ENCODE measurements at places on chromosomes 4 and X.

- no peak for DNase-seq
Measured at GRCh38 chr4:123399627-123400358, 3.2 kb downstream of the SPRY1 start.

GRCh38 chr4:39814403-39815185 is 116.7 kb downstream of the UBE2K start:
- no peak for DNase-seq

GRCh38 chr4:68348577-68348976 is 1.3 kb downstream of the YTHDC1 start:
- DNase-seq = no peak

DNA sequence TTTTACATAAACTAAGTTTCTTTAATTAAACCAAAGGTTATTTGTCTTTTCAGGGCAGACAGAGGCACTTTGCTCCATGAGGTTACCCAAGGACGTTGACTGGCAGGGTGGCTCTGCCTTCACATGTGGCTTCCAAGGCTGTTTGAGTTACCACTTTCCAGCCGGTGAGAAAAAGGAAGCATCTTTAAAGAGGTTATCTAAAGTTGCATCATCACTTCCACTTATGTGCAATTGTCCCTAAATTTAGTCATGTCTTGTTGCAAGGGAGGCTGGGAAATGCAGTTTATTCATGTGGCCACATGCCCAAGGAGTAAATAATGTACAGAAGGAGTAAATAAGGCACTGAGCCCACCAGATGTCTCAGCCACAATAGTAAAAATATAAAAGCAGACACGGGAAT is 29.0 kb upstream of the RAP1GDS1 start:
- no peak for DNase-seq

- no peak for DNase-seq
Measured at GRCh38 chr4:40745285-40745984, 4.3 kb upstream of the NSUN7 start.

GRCh38 chr4:73434311-73434710 is 1.7 kb upstream of the AFP start:
- no peak for DNase-seq

- no peak for DNase-seq
Measured at GRCh38 chr4:144646523-144647094, 653 bp downstream of the HHIP start.

GRCh38 chr4:78517050-78517652 is 34.4 kb upstream of the ANXA3 start:
- DNase-seq = no peak

DNA sequence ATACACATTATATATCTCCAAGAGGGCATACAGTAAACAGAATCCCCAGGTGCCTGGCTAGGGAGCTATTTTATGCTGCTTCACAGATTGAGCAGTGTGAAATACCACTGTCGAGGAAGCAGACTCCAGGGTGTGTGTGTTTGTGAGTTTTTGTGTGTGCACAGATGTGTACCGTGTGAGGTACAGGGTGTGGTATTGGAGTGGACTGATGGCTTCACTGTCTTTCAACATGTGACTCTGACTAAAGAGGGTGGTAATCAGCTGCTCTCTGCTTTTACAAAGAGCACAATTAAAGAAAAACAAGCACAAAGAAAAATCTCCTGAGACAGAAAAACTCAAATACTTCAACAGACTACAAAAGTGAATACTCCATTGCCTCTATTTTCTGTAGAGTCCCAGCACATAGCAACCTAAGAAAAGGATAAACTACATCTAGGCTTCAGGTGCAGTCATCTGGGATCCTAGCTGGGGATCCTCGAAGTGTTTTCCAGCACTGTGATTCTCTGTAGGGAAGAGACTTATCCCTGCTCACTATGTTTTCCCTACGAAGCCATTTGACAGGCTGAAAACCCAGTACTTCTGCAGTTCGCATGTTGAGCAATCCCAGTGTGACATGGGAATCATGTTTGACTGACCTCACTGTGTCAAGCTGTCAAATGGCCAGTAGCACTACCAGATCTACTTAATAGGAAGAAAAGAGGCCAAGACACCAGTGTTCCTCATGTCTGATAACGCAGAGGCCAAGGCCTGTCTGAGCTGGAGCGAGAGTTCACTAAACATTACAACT is 100.3 kb downstream of the CDS1 start:
- DNase-seq = no peak

DNA sequence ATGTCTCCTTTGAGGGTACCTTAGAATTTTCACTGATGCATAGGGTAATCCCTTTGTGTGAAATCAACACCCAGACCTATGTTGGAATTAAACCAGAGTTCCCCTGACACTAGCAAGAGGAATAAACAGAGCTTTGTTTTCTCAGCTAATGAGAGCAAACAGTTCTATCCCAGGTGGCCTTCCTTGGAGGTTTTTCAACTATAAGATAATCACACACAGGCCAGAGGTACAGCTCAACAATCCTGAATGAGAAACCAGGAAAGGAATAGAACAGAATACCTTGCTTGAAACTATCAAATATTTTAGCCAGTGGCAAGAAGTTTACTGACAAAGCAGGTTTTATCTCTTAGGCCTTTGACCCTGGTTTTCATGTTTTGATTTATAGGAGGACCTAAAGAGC is 100.2 kb downstream of the OTC start:
- DNase-seq = no peak

DNA sequence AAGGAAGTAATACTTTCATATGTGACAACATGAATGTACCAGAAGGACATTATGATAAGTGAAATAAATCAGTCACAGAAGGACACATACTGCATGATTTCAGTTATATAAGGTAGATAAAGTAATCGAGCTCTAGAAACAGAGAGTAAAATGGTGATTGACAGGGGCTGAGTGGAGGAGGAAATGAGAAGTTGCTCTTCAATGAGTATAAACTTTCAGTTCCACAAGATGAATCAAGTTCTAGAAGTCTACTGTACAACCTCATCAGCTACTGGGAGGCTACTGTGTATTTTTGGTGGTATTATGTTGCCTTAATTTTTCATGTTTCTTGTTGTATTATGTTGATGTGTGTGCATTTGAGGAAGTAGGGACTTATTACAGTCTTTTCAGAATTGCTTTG is 270.9 kb upstream of the GRIA3 start:
- no peak for DNase-seq

- no peak for DNase-seq
Measured at GRCh38 chr4:9942921-9943600, 78.2 kb downstream of the SLC2A9 start.

GRCh38 chr4:118124997-118125396 is 90.7 kb downstream of the NDST3 start:
- no peak for DNase-seq

- DNase-seq = no peak
Measured at GRCh38 chr4:98963538-98964433, 31.7 kb upstream of the METAP1 start.

DNA sequence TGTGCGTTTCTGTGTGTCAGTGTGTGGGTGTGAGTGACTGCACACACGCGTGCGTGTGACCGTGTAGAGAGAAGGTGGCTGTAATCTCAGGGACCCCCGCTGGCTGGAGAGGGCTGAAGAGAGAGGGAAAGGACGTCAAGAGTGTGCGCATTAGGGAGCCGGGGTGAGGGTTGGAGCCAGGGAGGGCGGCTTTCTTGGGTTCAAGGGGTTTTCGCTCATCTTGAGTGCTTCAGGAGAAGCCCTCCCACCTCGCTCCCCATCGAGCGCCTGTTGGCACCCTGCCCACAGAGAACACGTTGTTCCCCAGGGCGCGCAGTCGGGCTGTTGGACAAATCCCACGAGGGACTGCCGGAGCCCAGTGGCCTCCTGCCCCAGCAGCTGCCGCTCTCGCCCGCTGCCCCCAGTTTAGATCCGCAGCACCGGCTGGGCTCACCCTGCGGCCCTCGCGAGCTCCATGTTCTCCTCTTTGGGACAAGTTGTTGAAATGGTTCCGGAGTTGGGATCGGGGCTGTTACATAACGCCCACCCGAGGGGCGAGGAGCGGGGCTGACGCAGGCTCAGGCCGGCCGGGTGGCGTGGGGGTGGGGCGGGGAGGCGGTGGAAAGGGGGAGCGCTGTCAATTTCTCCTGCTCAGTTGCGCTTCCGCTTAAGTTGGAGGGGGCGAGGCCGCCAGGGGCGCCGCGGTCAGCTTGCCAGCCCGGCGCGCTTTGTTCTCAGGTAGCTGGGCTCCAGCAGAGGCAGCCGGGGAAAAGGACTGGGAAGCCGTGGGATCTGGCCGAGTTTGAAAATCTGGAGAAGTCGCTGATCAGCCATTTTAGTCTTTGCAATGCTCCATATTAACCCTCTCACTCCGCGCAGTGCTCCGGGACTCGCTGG is 1.6 kb downstream of the GRIA2 start:
- no peak for DNase-seq

GRCh38 chrX:150084496-150085229 is 146.4 kb upstream of the EOLA2 start:
- DNase-seq = no peak

DNA sequence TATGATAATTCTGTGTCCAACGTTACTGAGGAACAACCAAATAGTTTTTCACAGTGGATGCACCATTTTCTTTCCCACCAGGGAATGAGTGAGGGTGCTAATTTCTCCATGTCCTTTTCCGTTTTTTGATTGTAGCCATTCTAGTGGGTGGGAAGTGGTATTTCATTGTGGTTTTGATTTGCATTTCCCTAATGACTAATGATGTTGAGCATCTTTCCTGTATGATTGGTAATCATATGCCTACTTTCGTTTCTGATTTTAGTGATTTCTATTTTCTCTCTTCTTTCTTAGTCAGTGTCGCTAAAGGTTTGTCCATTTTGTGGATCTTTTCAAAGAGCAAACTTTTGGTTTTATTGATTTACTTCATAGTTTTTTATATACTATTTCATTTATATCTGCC is 32.1 kb upstream of the TEX13D start:
- no peak for DNase-seq

DNA sequence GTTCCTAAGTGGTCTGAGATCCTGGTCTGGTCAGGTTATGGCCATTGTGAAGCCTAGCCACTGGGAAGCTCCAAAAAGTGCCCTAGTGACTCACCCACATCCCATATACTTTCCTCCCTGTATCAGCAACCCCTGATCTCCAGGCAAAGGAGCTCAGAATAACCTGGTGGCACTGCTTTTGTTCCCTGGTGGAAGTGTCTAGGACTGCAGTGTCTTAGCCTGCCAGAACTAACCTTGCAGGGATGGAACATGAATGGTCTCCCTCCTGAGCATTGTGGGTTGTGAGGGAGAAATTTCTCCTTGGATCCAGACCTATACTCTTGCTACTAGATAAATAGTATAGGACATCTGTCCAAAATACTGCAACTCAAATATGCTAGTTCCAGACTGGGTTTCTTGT is 27.9 kb upstream of the WDR1 start:
- no peak for DNase-seq

- DNase-seq = no peak
Measured at GRCh38 chr4:129144755-129145206, 48.8 kb downstream of the C4orf33 start.

DNA sequence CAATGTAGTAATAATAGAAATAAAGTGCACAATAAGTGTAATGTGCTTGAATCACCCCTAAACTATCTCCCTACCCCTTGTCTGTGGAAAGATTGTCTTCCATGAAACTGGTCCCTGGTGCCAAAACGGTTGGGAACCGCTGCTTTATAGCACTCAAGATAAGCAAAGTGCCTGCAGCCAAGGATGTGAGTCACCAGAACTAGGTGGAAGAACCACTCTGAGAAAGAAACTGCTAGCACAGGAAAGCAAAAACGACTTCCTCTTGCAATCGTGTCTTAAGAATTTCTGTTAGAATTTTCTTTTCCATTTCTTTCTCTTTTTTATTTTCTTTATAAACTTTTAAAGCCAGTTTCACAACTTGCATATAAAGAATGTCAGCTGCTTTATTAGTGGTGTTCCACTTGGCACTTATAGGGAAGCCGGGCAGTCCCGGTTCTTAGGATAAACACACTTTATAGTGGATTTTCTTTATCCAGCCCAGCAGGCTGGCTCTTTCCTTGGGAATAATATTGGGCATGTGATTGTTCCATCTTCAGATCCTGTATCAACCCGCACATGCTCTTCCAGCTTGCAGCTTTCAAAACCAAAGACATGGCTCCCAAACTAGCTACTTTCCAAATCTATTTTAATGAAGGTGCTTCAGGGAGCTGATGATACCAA is 32.3 kb upstream of the CXCL8 start:
- DNase-seq = no peak

- DNase-seq = no peak
Measured at GRCh38 chr4:48739560-48740019, 40.5 kb downstream of the FRYL start.

DNA sequence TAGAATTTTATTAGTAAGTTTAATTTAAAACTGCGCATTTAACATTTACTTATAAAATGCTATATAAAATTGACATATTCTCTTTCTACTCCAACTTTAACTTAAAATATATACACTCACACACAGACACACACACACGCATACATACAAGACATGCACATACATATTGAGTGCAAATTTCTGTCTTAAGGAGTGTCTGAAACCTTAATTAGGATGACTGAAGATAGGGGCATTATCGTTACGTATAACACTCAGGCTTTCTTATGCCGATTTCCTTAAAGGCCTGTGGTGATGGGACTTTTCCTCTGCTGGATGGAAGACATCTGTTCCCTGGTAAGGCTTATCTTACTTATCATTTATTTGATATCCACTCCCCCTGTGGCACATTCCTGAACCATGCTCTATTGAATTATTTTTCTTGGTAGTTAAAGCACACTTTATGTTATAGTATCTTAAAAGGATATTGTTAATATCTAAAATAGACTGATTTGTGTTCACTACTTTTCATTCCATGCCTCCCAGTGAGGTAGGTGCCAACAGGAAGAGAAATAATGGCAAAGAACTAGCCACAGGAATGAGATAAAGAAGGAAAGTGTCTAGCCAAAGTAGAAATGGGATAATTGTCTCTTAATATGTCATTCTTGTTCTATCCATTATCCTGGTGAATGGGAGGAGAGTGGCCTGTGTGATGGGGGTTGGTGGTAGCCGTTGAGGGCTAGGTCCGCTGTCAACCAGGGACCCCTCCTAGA is 92.9 kb upstream of the GPRIN3 start:
- DNase-seq = no peak

- no peak for DNase-seq
Measured at GRCh38 chrX:4253092-4253491, 539.6 kb upstream of the PRKX start.

DNA sequence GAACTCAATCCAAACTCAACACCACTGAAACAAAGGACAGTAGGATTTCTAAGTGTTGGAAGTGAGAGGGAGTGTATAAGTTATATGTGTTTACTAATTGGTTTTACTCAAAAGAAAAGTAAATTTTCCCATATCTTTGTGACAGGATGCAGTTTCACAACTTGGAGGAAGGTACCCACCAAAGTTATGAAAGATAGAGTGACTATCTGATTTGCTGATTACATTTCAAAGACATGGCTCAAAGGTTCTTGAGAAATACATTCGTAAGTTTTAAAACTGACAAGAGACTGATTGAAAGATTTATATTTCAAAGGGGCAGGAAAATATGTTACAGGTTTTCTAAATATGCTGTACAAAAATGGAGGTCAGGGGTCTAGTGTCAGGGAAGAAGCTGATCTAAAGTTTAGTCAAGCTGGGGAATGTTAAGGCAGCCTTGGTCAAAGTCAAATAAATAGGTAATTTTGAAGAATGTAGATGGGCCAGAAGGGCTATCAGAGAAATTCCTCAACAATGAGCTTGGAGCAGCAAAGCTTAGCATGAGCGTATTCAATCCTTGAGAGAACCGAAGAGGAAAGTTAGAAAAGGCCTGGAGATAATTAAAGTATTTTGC is 9.7 kb upstream of the COMMD8 start:
- no peak for DNase-seq

- DNase-seq = no peak
Measured at GRCh38 chr4:150401083-150401687, 180.8 kb upstream of the MAB21L2 start.

GRCh38 chr4:145812919-145813318 is 125.7 kb downstream of the ZNF827 start:
- DNase-seq = no peak

- DNase-seq = no peak
Measured at GRCh38 chrX:13055486-13055885, 11.1 kb upstream of the FAM9C start.

All from NCI-H187 treated with DMSO at 0.1 percent for 48 hours (cell line).